SK-N-SH (cell line): ENCODE measurements at places on chromosomes 2 and 18. TPM values are rescaled to one million over a fixed set of nuclear protein-coding genes. Genes with fewer than 3 reads are reported as not detected.

Gene FMNL2
- 14.5 and 16.1 TPM in 2 replicates for polyA plus RNA-seq

Gene RND3
- polyA plus RNA-seq = 49.7 and 56.7 TPM in 2 replicates

Gene ZNF892
- 1.4 TPM in 2 replicates for polyA plus RNA-seq

Gene ITGB6
- 0.10 and 0.13 TPM in 2 replicates for polyA plus RNA-seq

Gene DUSP19
- polyA plus RNA-seq = 0.85 and 1.4 TPM in 2 replicates

Gene SERPINB7
- 99.5 and 170 TPM in 2 replicates for polyA plus RNA-seq

Gene RNF152
- 6.6 and 7.9 TPM in 2 replicates for polyA plus RNA-seq

Gene CENPA
- 17.0 and 19.5 TPM in 2 replicates for polyA plus RNA-seq

DNA sequence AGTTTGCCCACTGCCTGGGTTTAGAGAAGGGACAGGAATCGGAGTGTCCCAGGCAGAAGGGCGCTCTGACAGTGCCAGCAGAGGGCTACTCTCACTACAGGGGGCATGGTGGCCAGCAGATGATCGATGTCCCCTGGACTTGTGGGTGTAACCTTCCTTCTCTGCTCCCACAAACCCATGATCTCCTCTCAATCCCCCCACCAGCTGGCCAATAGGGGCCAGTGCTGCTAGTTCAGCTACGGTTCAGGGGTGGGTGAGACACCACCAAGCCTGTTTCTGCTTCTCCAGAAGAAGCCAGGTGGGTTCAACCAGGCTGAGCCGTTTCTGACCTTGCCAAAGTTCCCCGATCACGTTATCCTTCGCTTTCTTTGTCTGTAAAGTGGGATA, 1.3 kb downstream of the NPPC start:
- peak; percentile 57 for DNase-seq

- DNase-seq = no peak
These were observed 371.6 kb upstream of the SLC8A1 start for GRCh38 chr2:40823478-40823877.

- DNase-seq = no peak
These were observed 124.5 kb upstream of the SH3BP4 start for GRCh38 chr2:234827096-234827860.

- DNase-seq = no peak
These were observed 5.0 kb downstream of the OSBPL6 start for GRCh38 chr2:178199334-178199733.

DNA sequence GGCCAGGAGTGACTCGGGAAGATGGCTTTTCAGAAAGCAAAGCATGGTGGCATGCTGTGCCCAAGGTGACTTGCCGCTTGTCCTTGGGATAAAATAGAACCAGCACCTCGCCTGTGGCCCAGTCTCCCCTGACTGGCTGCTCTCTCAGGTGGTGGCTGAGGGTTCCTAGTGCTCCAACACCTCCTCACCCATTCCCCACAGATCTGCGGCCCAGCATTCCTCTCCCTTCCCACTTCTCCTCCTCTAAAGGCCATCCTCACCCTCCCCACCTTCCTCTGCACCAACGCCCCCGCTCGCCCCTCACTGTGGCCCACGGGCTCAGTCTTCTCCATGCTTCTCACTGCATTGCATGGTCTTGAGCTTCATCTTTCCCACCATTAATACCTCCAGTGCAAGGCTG, 132.4 kb downstream of the PXDN start:
- DNase-seq = no peak

GRCh38 chr2:1830936-1831619, 86.8 kb upstream of the PXDN start:
- DNase-seq = no peak
